ENCODE measurements at places on chromosomes 6 and 20.

DNA sequence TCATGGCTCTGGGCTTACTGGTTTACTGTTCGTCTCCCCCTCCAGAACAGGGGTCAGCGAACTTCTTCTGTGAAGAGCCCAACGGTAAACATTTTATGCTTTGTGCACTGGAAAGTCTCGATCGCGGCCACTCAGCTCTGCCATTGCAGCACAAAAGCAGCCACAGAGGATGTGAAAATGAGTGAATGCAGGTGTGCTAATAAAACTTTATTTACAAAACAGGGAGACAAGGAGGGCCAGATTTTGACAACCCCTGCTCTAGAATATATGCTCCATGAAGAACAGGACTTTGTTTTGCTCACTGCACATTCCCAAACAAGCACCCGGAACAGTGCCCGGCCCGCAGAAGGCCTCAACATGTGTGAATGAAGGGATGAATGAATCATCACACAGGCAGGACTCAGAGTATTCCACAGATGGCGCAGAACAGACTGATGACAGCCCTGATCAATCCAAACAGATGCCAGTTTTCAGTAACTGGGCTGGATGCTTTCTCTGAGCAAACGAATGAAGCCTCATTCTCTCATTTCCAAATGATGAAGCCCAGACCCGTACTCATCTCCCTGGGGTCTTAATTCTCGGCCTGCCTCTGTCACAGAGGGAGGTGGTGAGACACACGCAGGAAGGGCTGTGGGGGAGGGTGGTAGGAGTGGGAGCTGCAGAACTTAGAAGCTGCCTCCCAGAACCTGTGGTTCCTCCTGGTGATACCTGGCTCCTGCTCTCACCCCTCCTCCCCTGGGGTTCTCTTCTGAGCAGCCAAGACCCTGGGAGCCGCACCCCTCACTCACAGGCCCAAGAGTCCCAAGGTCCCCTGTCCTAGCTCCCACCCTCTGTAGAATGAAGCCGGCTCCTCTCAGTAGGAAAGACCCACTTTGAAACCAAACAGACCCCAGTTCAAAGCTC is 196.4 kb downstream of the PREX1 start:
- DNase-seq = no peak

GRCh38 chr6:75202676-75203131 is 3.1 kb downstream of the COL12A1 start:
- no peak for DNase-seq

DNA sequence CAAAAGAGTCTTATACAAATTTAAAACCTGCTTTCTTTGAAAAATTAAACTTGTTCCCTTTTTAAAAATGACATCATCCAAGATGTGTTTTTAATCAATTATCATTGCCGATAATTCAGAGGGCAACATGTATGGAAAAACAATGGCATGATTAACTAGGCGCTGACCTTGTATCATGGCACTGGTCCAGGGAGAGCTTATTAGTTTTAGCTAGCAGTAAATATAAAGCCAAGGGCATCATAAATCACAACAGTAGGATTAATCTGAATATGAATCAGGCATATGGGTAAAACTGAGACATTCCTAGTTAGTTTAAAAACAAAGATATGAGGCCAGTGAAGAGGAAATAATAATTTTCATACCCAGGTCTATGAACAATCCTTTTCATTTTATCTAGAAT is 374.0 kb downstream of the HDGFL1 start:
- DNase-seq = no peak

GRCh38 chr6:34593701-34594100 is 37.6 kb upstream of the SPDEF start:
- no peak for DNase-seq

DNA sequence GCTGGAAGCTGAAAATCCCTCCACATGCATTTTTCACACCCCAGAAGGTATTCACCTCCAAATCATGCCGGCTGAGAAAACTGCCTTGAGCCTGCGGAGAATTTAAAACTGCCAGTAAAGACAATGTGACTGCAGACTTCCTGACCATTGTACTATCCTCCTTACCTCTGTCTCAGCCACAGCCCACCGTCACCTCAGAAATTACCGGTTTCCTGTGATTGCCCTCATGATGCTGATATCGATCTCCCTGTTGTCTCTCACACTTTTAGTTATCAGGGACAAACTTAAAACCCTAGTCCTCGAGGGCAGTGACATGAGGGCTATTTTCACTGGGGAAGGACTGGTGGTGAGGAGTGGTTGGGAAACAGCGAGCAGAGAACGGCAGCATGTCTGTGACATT is 30.2 kb upstream of the FOXQ1 start:
- DNase-seq = no peak

- DNase-seq = no peak
These were observed 653.7 kb downstream of the TFAP2A start for GRCh38 chr6:9761220-9761619.

DNA sequence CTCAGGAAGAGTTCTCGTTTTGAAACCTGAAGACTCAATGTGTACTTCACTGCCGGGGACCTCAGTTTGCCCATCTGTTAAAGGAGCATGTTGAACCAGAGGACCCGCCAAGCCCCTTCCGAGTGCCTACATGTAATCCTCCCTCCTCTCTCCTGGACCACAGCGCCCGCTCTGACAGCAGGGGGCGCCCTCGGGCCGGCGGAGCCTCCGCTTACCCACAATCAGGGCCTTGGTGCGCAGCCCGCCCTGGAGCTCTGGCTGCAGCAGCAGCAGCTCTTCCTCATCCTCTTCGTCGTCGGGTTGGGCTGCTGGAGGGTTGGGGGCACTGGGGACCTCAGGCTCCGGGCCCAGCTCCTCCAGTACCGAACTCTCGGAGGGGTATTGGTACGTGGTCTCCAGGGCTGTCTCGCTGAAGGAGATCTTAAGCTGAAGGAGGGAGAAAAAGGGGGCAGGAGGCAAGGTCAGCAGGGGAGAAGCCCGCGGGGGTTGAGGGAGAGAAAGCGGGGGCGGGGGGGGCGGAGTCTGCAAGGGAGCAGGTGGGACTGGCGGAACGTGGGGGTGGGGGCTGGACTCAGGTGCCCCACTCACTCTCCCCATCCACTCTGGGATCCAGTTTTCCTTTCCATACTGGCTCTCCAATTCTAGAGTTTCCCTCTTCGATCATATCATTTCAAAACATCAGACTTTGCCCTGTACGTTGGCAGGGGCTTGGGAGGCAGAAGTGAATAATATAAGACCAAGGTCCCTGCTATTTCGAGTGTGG is 6.3 kb upstream of the DHX16 start:
- DNase-seq = peak; percentile 84

DNA sequence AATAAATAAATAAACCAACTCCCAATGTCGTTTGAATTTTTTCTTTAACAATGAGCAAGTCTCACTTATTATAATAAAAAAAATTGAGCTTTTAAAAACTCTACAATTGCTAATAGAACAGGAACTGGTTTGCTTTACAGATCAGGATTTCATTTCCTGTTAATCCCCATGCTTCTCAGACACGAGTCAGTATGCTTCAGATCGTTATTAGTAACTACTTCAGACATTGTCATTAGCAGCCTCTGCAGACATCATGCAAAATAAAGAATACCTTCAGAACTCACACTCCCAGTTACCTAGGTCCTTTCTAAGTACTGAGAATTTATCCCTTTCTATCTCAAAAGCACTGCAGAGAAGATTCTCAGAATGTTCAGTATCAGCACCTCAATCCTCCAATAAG is 10.0 kb upstream of the FAM210B start:
- DNase-seq = no peak

- no peak for DNase-seq
These were observed 13.3 kb upstream of the THBS2 start for GRCh38 chr6:169266746-169267591.

DNA sequence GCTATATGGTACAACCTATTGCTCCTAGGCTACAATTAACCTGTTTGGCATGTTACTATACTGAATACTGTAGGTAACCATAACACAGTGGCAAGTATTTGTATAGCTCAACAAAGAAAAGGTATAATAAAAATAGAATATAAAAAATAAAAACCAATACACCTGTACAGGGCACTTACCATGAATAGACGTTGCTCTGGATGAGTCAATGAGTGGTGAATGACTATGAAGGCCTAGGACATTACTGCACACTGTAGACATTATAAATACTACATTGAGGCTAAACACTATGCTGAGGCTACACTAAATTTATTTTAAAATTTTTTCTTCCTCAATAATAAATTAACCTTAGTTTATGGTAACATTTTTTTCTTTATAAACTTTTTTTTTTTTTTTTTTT is 18.6 kb downstream of the ELOVL5 start:
- DNase-seq = no peak

GRCh38 chr6:66638099-66638498 is 931.1 kb upstream of the EYS start:
- DNase-seq = no peak

- no peak for DNase-seq
These were observed 288.0 kb downstream of the PHACTR1 start for GRCh38 chr6:13004601-13005000.

DNA sequence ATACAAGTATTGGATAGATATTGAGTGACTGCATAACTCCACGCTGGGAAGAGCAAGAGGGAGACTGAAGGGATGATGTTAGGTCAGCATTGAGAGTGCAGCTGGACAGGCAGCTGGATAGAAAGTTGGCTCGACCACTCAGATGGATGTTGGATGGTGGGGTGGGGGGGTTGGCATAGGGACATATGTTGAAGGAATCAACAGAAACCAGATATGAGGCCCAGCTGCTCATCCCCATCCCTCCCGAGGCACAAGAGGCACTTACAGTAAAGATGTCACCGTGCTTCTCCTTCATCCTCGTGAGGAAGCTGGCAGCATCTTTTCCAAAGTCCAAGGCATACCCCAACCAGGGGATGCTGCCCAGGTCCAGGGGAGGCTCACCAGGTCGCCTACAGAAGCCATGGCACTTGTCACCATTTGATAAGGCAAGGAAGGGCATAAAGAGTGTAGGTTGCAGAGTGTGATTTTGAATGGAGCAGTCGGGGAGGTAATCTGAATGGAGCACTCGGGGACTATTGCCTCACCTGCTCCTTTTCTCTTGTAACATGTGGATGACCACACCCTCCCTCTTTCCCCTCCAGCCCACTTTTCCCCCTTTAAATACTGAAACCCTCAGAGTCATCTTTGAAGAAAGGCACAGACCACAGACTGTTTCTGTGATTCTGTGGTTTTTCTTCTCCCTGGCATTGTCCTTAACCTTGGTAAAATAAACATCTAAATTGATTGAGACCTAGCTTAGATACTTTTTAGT is 18.0 kb downstream of the PTGIS start:
- no peak for DNase-seq

DNA sequence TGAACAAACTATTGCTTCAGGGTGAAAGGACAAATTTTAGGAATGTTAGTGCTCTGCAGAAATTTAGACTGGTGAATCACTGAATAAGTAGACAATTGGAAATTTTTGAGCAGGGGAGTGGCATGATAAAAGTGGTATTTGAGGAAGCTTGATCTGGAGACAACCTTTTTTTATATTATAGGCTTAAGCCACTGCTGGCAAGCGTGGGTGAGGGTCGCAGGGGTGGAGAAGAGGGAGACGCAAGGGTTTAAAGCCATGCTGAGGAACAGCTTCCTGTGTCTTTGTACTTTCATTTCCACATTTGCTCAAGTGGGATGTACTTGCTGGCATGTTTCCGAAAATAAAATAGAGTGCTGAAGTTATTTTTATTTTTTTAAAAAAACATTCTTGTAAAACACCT is 23.7 kb downstream of the NCOA7 start:
- no peak for DNase-seq

DNA sequence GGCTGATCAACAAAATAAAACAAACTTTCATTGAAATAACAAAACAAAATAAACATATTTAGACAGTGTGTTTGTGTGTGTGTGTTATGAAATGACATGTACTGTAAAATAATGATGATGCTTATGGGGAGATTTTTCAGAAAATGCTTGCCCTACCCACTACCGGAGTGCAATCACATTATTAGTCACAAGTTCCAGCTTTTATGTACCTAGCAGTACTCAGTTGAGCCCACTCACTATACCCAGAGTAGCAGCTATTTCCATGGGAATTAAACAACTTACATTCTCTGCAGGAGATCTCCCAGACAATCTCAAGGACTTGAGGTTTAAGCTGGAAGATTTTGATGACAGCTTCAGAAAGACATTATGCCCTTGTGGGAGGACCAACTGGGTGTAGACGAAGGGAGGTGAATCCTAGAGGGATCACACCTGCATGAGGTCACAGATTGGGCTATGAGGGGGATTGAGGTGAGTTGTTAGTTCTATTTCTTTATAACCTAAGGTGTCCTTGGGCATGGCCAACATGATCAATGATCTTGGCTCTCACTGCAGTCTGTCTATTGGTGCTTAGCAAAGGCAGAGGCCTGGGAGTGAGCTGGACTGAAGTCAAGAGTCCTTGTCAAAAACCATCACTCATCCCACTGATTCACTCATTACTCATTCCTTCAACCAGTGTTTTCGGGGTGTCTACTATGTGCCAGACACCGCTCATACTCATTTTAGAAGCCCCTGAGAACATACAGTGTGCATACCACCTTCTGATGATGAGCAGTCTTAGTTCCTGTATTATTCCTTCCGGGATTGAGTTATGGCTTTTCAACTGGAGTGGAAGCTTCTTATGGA is 6.7 kb upstream of the CLIC5 start:
- DNase-seq = no peak

- no peak for DNase-seq
These were observed 76.3 kb downstream of the PERP start for GRCh38 chr6:138030872-138031271.

DNA sequence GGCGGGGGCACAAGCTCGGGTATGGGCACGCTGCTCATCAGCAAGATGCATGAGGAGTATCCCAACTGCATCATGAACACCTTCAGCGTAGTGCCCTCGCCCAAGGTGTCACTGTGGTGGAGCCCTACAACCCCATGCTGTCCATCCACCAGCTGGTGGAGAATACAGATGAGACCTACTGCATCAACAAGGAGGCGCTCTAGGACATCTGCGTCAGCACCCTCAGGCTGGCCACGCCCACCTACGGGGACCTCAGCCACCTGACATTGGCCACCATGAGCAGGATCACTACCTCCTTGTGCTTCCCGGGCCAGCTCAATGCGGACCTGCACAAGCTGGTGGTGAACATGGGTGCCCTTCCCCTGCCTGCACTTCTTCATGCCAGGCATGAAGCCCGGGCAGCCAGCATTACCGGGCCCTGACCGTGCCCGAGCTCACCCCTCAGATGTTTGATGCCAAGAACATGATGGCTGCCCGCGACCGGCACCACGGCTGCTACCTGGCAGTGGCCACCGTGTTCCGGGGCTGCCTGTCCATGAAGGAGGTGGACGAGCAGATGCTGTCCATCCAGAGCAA is 12.8 kb downstream of the GABRR2 start:
- DNase-seq = peak; percentile 5

GRCh38 chr6:6843057-6843627 is 254.6 kb downstream of the LY86 start:
- DNase-seq = no peak

DNA sequence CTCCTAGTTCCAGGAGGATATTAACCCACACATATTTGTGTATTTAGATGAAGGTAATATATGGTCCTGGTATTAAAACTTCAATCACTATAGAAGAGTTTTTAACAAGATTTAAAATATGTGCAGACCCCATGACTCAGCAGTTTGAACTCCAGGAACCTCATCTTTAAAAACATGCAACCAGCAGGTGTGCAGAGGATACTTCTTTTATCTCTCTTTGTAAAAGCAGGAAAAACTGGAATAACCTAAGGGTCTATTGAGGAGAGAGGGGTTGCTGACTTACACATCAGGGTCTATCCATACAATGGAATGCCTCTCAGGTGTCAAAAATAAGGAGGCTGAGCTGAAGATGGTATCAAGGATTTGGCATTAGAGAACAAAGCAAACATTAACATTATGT is 36.9 kb upstream of the TFAP2C start:
- no peak for DNase-seq
